ENCODE measurements at places on chromosomes 6 and 20.

- no peak for ATAC-seq
Measured at GRCh38 chr6:37785002-37785662, 34.4 kb upstream of the ZFAND3 start.

GRCh38 chr6:154474648-154475428, 35.6 kb downstream of the CNKSR3 start:
- ATAC-seq = no peak

DNA sequence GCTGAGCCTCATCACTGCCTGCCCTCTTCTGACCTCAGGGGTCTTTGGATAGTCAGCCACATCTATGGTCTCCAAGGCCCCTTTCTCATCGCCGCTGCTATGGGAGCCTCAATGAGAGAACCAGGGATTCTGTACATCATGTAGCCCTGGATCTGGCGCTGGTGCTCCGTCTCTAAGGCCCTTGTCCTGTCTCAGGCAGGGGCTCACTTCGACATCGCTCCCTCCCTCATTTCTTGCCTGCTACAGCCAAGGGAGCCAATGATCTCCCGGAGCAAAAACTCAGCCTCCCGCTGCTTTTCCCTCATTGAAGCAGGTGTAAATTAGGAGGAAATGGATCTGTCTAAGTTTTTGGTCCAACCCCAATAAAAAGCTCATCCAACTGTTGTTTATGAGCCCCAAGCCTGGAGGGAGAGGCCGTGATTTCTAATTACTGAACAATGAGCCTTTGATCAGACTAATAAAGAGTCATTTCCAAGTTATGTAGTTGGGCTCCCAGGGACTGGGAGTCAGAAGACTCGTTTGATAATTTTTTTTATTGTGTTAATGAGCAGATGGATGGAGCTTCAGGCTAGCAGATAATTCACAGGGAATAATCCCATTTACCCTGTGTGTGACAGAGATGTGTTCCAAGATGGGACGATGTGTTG, 30.9 kb downstream of the LBP start:
- ATAC-seq = no peak

- no peak for ATAC-seq
Measured at GRCh38 chr6:102085257-102085656, 691.7 kb downstream of the GRIK2 start.

- no peak for ATAC-seq
Measured at GRCh38 chr6:106832766-106833510, 141.6 kb downstream of the CD24 start.

- no peak for ATAC-seq
Measured at GRCh38 chr6:109104512-109104911, 9.2 kb downstream of the CEP57L1 start.

DNA sequence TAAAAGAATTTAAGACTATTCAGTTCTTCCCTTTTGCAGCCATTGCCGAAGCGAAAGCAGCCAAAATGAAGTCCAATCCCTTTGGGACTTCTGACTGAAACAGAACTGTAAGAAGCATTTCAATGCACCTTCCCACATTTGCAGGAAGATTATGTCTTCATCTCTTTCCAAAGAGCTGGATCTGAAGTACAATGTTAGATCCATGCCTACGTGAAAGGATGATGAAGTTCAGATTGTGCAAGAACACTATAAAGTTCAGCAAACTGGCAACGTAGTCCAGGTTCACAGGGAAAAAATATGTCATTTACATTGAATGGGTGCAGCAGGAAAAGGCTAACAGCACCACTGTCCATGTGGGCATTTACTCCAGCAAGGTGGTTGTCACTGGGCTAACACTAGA, 6.0 kb upstream of the FILIP1 start:
- no peak for ATAC-seq

DNA sequence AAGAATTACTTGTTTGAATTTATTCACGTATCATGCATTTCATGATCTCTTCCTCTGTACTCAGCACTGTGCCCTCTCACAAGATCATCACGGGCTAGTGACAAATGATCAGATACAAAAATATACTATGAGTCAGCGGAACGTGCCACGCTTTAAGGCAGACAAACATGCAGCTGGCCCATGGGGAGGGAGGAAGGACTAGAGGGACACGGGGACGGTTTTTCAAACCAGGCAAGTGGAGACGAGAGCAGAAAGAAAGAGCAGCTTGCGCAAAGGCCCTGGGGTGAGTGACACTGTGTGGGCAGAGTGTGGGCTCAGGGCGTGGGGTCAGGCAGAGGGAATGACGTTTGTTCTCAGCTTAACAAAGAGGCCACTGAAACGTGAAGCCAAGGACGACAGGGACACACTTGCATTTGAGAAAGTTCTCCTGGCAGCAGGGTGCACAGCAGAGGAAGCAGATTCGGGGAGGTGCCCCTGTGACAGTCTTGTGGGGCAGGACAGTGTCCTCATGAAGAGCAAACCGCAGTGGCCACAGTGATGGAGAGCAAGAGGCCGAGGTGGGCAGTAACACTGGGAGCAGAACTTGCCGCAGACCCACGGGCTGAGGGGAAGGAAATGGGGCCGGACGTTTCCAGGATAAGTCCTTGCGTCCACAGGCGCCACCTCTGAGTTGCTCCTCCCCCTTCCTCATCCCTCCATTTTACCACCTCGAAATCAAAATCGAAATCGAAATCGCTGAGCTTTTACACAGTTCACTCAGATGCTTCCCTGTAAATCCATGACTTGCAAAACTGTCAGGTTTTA, 6.9 kb upstream of the RPS6KA2 start:
- ATAC-seq = no peak

- ATAC-seq = no peak
Measured at GRCh38 chr6:52543729-52544601, 32.9 kb downstream of the TRAM2 start.
